Stimulated activated CD8-positive, alpha-beta memory T cell treated with anti-CD3 and anti-CD28 coated beads, Interleukin-4, amount 100 ng/mL, for 1 hour (primary cell): ENCODE measurements at places on chromosomes 2 and 18.

GRCh38 chr18:7207366-7207915, 23.4 kb upstream of the LRRC30 start:
- DNase-seq: no peak

DNA sequence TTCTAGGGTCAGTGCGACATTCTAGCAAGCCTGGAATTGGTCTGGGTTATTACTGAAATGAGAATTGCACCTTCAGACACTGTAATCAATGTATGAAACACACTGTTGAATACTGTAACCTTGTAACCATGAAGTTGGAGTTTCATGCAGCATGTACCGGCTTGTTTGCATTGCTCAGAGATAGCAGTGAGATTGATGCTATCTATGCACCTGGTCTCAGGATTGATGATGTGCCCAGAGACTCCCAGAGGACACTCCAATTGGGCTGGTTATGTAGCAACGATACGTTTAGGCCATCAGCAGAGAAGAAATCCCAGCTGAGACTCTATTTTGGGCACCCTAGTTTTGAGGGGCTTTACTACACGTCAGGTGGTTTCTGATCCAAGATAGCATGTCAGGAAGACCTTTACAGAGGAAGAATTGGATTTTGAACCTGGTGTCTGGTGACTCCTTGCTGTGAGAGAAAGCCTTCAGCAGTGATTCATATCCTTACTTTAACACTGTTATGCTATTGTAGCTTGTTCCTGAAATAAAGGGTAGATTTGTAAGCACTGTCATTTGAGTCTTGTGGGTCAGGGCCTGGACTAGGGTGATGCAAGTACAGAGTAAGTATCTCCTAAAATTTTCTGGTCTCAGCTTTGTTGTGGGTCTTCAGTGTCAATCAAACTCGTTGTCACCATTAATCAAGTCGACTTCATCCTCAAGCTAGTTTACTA, 305.1 kb upstream of the GULP1 start:
- DNase-seq: no peak

- no peak for DNase-seq
Observed at GRCh38 chr2:197269815-197270214, 40.8 kb downstream of the ANKRD44 start.

DNA sequence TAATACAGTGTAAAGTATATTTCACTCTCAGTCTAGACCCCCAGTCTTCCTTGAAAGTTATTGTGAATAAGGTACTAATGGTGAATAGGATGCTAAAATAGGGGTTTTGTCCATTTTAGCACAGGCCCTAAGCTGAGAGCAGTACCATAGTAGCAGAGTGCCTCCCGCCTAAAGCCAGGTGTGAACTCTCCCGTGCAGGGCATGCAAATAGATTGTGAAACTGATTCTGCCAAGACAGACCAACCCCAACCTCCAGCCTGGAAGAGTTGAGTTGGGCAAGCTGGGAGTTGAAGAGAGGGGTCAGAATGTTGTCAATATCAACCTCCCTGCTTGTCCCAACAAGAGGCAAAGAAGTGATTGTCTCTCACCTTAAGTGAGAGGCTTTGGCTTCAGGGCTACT, 97.4 kb upstream of the CYRIA start:
- DNase-seq: no peak
